Upper lobe of right lung (tissue), 1 donor: ENCODE measurements at places on chromosomes 1 and 21.

DNA sequence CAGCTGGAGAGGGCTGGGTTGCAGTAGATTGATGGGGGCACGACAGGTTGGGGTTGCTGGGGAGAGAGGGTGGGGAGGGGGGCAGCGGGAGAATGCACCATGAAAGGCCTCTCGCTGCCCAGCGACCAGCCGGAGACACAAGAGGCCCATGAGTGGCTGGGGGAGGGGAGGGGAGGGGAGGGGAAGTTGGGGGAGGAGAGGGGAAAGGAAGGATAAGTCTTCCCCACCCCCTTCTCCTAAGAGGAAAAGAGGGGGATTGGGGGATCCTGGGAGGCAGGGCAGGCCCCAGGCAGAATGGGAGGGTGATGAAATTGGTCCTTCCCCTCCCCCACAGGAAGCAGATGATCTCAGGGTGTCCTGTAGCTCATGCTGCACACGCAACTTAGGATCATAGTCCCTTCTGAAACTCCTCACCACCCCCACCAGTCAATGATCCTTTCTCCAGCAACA, 45.7 kb downstream of the PAX7 start:
- DNase-seq = no peak

DNA sequence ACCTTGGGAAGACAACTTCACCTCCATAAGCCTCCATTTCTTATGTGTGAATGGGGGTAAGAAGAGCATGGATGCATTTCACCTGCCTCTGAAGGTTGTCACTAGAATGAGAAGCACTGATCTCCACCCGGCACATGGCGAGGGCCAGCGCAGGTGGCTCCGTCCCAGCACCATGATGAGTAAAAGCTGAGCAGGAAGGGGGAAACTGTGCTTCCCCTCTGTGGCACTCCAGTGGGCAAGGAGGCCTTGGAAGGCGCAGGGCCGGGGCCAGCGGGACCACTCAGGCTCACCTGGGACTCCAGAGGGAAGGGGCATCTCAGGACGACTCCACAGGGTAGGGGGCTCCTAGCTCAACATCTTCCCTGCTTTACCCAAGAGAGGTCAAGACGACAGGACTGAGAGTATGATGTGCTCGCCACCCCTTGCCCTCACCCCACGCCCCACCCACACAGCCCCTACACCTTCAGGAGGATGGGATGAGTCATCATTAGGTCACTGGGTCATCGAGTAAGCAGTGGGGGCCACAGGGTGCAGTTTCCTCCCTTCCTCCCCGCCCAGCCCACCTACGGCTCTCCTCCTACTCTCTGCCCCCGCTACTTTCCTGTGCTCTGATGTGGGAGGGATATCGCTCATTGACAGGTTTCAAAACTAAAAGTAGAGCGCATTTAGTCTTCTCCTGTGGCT, 112.1 kb downstream of the HIVEP3 start:
- no peak for DNase-seq

DNA sequence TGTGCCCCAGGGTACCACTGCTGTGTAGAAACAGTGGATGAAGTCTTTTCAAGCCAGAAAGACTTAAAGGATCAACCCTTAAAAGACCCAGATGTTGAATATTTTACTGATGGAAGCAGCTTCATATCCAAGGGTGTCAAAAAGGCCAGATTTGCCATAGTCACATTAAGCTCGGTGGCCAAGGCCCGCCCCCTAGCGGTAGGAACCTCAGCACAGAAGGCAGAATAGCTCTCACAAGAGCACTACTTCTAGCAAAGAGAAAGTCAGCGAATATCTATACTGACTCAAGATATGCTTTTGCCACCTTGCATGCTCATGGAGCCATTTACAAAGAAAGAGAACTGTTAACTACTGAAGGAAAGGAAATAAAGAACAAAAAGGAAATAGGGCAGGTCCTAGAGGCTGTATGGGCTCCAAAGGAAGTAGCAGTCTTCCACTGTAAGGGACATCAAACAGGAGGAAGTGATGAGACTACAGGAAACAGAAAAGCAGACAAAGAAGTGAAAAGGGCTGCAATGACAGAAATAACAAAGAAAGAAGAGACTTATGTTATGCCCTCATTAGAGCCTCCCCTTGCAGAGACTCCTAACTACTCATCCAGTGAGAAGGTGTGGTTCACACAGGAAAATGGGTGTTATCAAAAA, 90.5 kb downstream of the LIPI start:
- DNase-seq = no peak

DNA sequence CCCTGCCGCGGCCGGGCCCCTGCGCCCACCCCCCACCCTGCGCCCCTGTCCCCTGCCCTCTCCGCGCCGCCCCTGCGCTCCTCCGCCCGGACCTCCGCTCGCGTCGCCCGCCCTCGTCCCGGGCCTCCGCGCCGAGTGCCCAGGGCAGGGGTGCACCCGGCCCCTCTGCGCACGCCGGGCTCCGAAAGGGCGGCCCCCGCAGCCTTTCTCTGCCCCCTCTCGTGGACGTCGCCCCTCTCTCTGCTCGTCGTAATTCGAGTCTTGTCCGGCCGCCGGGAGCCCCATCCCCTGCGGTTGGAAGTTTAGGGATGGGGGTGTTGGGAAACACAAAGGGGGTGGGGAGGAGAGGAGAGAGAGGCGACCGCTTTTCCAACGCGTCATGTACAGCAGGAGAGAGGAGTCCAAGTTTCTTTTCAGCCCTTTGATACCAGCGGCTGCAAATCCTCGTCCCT, 407 bp downstream of the GALNT2 start:
- DNase-seq = peak; percentile 76

- no peak for DNase-seq
Measured at GRCh38 chr1:38047603-38048141, 1.1 kb upstream of the POU3F1 start.

- no peak for DNase-seq
Measured at GRCh38 chr1:198543670-198544260, 3.3 kb upstream of the ATP6V1G3 start.

GRCh38 chr1:231590453-231591198, 36.0 kb upstream of the DISC1 start:
- no peak for DNase-seq

- DNase-seq = no peak
Measured at GRCh38 chr1:246891105-246891504, 40.6 kb downstream of the AHCTF1 start.

GRCh38 chr1:39110325-39110851, 84.2 kb downstream of the NDUFS5 start:
- no peak for DNase-seq

- no peak for DNase-seq
Measured at GRCh38 chr1:162397039-162397448, 14.9 kb downstream of the SH2D1B start.

GRCh38 chr1:2545754-2546514, 10.2 kb upstream of the TNFRSF14 start:
- DNase-seq = peak; percentile 97

DNA sequence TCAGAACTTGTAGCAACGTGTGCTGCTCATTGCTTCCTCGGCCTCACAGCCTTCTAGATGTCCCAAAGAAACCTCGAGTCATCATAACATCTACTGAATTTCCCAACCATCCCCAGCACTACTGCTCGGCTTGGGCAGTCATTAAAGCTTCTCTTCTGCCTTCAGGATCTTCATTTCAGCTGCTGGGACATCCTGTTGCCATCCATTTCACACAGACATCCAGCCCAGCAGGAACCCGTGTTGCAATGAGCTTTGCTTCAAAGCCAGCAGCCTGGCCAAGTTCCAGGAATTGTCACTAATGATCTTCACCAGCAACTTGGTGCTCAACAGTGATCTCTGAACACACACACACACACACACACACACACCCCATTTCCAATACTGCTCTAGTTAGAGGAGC, 18.5 kb downstream of the WLS start:
- DNase-seq = no peak

GRCh38 chr1:217747156-217747769, 116.1 kb downstream of the SPATA17 start:
- DNase-seq = no peak

DNA sequence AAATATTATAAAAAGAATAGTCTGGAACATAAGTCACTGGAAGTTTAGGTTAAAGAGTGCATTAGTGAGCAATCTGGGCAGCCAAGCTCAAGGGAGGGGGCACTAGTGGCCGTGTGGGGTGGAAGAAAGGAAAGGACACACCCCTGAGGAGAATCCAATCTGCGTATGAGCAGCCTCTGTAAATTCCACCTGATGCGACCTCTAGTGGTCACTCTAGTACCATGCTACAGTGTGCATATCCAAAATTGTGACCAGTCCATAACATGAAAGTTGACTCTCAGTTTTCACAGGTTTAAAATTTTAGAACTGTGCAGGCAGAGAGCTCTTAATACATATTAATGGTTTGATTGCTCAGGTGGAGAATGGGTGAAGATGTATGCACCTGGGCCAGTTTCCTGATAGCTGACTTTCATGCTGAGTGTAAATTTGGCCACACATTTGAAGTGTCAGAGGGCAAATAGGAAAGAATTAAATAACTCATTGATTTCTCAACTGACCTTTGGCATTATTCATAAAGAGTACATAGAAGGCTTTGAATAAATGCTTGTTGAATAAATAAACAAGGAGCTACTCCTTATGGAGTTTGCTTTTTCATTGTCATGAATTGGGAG, 105.9 kb upstream of the C21orf91 start:
- no peak for DNase-seq

- DNase-seq = no peak
Measured at GRCh38 chr1:15965228-15965767, 10.6 kb downstream of the ZBTB17 start.

GRCh38 chr1:153944005-153944826, 2.3 kb downstream of the DENND4B start:
- no peak for DNase-seq

DNA sequence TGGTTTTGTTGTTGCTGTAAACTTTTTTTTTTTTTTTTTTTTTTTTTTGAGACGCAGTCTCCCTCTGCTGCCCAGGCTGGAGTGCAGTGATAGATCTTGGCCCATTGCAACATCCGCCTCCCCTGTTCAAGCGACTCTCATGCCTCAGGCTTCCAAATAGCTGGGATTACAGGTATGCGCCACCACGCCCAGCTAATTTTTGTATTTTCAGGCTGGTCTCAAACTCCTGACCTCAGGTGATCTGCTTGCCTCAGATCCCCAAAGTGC, 78.9 kb upstream of the SLC45A1 start:
- DNase-seq = peak; percentile 73

DNA sequence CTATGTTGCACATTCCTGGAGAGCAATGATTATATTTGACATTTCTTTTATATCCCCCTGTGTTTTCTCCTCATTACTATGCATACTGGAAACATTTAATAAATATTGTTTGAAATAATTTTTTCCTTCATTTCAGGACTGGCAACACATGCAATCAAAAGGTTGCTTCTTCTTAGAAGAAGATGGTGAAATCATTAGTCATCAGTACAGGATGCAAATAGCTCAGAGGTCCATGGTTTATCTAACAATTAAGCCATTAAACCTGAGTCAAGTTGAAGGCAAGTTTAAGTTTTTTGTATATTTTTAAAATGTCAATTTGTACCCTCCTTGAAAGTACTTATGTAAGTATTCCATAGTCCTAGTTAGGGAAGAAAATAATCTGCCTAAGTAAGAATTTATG, 22.5 kb downstream of the EFCAB7 start:
- DNase-seq = no peak

GRCh38 chr1:233598891-233599541, 14.9 kb upstream of the KCNK1 start:
- DNase-seq = no peak

GRCh38 chr1:95893921-95894320, 659.9 kb downstream of the RWDD3 start:
- no peak for DNase-seq

DNA sequence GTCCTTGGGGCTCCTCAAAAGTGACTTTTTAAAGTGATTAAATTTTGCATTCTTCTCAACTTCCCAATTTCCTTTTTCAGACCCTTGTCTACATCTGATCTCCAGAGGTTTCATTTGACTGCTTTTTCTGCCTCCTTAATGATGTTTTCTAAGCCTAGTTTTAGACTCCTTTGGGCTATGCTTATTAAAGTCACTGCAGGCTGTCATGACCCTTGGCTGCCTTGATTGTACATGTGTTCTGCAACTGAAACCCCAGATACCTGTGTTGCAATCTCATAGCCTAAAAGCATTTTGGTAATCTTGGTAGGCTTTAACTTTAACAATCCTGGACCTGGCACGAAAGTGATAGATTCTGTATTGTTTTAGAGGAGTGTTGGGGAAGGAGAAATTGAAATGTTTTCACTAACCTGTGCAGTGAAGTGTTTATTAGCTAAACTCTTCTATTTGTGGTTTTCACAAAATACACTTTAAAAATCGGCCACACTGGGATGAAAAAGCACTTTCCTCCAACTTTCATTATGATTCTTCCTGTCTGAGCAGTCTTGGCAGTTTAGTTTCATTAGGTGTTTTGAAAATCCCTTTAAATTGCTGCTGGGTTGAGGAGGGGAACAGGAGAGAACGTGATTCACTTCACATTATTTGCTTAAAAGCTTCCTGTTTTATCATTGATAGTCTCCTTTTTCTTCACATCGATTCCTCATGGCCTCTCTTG, 4.9 kb downstream of the MACO1 start:
- DNase-seq = no peak

GRCh38 chr1:201450721-201451291, 18.2 kb downstream of the PHLDA3 start:
- DNase-seq = peak; percentile 89

GRCh38 chr1:230632273-230632873, 9.9 kb upstream of the COG2 start:
- DNase-seq = no peak

DNA sequence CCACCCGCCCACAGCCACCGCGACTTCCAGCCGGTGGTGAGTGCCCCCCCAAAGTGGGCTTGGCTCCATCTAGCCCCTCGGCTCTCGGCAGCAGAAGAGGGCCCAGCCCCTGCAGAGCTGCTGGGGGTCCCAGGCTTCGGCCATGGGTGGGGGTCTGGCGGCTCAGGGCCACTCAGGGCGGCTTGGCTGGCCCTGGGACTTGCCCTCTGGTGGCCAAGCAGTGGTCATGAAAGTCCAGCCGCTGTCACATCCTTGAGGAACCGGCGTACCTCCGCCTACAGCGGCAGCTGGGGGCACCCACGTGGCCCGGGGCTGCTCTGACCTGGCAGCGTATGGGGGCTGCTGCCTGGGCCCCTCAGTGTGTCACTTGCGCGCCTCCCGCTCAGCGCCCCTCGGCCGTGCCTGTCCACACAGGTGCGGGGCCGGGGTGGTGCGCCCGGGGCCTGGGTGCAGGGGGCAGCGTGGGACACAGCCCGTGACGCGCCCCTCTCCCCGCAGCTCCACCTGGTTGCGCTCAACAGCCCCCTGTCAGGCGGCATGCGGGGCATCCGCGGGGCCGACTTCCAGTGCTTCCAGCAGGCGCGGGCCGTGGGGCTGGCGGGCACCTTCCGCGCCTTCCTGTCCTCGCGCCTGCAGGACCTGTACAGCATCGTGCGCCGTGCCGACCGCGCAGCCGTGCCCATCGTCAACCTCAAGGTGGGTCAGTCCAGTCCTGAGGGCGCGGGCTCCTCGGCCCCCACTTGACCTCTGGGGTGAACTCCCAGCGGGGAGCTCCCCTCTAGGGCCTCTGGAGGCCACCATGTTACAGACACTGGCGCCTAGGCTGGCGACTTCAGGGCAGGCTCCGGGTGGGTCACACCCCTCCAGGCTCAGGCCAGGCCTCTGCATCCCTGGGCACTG, 32.4 kb downstream of the SLC19A1 start:
- peak; percentile 62 for DNase-seq

GRCh38 chr1:180606155-180606554, 25.7 kb upstream of the XPR1 start:
- DNase-seq = no peak
